ENCODE measurements at places on chromosomes 5 and 9.
A peak's percentile ranks its signal among the peaks of the same experiment; 100 is the strongest.

GRCh38 chr5:171342362-171343111, 33.5 kb downstream of the TLX3 start:
- DNase-seq = peak; percentile 21

DNA sequence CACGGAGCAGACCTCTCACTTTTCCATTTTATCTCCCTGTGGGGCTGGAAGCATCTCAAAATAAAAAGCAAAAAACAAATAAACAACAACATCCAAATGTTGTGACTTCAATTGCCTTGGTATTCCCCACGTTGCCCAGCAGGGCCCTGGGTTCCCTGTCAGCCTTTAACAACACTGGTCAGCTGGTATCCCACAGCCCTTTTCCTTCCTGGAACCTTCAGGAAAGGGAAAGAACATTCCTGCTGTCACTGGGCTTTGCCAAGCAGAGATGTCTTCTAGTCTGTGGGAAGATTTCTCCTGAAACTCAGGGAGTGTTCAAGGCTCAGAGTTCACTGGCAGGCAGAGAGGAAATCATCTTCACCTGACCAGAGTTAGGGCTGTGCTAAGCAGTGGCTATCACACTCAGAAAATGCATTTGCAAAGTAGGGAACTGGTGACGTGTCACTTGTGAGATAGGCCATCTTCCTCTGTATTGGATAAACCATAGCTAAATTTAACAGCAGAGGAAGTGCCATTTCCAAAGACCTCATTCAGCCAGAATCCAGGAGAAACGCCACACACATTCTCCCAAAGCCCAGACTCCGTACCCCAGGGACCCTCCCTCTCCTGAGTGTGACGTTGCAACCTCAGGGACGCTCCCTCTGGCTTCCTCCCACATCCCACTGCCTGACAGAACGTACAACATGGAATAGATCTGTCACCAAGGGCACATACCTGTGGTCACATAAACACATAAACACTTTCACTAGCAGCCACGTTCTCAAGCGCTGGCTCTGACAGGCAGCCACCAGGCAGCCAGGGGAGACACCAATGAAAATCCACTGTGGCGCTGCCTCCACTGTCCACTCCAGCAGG, 274.0 kb upstream of the DAPK1 start:
- DNase-seq = no peak

- no peak for DNase-seq
Measured at GRCh38 chr5:142316681-142317080, 8.1 kb downstream of the SPRY4 start.

GRCh38 chr5:112160652-112161391, 258.3 kb downstream of the EPB41L4A start:
- DNase-seq = peak; percentile 49

- DNase-seq = no peak
Measured at GRCh38 chr5:150035139-150035895, 34.8 kb downstream of the HMGXB3 start.

- DNase-seq = no peak
Measured at GRCh38 chr9:88418025-88418424, 29.8 kb downstream of the SPIN1 start.

GRCh38 chr5:162268694-162269481, 201.3 kb downstream of the GABRG2 start:
- no peak for DNase-seq

- DNase-seq = no peak
Measured at GRCh38 chr9:98781588-98782383, 14.6 kb downstream of the ANKS6 start.

- peak; percentile 55 for DNase-seq
Measured at GRCh38 chr9:105414947-105415661, 32.7 kb upstream of the FSD1L start.

DNA sequence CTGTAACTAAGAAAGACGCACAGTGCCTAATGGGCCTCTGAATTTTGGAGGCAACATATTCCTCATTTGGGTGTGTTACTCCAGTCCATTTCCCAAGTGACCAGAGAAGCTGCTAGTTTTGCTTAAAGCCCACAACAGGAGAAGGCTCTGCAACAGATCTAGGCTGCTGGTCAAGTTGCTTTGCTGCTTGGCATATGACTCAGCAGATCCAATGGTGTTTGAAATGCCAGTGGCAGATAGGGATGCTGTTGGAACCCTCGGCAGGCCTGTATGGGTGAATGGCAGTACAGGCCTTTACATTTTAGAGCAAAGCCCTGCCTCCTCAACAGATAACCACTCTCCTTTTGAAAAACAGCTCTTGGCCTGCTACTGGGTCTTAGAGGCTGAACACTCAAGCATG, 36.2 kb upstream of the ROR2 start:
- DNase-seq = no peak

GRCh38 chr5:138629392-138629791, 54.2 kb upstream of the HSPA9 start:
- DNase-seq = no peak

DNA sequence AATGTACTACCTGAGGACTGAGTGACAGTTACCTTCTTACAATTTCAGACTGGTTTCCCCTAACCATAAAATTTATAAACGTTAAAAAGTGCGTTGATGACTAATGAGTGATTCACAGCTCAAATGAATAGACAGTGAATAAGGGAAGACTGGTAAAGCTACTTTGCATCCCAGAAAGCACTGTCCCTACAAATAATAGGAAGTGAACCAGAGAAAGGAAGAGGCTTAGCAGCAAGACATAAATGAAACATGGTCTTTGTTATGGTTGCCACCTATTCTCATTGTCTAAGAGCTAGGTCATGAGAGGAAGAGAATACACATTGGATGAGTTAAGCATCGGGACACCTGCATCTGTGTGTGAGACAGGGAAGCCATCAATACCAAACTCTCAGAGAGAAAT, 849.2 kb downstream of the TAF11L14 start:
- no peak for DNase-seq

GRCh38 chr5:116898917-116899316, 324.3 kb upstream of the SEMA6A start:
- no peak for DNase-seq

DNA sequence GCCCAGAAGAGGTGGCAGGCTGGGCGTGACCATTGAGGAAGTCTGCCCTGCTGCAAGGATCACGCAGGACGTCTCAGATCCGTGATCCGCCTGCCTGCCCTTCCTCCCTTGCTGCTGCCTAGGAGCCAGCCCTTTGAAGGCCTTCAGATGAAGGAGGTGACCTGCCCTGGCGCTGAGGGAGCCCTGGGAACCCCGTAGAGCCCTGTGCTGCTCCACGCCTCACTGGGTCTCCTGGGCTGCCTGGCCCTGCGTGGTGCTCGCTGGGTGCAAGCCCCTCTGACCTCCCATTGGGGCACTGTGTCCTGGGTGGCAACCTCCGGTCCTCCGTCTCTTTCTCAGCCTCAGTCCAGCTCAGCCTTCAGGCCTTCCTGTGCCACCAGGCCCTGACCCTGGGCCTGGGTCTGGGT, 295.3 kb upstream of the IRX4 start:
- DNase-seq = no peak

DNA sequence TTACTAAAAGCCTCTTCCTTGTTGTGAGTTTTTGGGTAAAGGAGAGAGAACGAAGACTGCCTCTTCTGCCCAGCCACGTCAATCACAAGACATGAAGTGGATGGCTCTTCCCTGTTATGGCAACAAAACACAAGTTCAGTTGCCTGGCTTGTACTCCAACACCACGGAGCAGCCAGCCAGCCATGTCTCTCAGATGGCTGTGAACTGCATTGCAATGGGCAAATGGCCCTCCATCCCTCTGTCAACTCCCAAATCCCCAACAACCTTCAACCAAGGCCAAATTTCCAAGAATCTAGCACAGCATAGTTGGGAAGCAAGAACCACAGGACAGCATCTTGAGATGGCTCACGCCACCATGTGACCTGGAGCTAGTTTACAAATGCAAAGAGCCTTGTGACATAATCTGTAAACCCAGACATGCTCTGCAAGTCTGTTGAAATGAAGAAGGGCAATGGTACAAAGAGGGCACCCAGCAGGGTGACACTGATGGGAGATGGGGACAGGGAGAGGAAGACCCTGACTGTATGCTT, 53.9 kb downstream of the ZNF366 start:
- DNase-seq = no peak

DNA sequence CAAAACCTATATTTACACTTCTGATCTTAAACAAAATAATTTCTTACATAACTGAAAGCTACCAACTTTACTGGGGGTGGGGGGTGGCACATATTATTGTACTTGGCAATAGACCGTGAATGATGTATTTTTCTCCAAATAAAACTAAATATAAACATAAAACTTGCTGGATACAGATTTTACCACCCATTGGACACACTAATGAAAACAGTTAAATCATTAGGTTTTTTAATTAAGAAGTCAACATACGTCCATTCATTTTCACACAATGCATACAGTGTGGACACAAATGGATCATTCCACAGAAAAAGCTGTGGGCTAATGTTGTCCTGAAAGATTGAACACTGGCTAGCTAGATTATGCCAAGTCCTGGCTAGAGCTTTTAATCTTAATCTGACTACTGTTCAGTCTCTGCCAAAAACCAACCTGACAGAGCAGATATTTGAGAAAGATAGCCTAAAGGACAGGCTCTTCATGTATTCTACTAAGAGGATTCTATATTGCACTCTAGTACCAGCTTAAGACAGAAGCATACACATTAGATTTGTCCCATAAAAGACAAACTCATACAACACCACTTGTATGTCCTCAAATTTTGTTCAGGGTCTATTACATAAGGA, 118.1 kb downstream of the SIL1 start:
- DNase-seq = no peak

GRCh38 chr9:79489261-79490000, 82.3 kb upstream of the TLE4 start:
- no peak for DNase-seq

DNA sequence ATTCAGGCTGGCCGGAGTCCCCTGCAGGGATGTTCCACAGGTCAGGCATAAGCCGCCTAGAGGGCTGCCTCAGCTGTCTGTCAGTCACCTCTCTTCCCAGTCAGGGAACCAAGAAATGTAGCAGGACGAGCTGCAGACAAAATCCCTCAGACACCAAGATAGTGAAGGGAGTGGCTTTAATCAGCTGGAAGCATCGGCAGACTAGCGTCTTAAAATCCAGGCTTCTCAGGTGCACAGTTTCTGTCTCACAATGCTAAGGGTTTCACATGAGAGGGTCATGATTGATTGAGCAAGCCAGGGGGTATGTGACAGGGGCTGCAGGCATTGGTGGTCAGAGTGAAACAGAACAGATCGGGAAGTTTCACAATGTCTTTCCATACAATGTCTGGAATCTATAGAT, 247.2 kb downstream of the CDH10 start:
- no peak for DNase-seq

DNA sequence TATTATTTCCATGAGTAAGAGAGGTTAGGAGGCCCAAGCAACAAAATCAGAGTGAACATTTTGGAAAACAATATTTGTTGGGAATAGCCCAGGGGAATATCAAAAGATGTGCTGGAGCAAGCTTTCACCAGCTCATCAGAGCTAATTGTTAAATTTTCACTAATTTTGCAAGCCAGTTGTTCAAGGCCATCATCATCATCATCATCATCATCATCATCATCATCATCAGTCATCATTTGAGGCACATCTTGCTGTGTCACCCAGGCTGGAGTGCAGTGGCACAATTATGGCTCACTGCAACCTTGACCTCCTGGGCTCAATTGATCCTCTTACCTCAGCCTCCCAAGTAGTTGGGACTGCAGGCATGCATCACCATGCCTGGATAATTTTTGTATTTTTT, 350.5 kb upstream of the MEF2C start:
- no peak for DNase-seq

DNA sequence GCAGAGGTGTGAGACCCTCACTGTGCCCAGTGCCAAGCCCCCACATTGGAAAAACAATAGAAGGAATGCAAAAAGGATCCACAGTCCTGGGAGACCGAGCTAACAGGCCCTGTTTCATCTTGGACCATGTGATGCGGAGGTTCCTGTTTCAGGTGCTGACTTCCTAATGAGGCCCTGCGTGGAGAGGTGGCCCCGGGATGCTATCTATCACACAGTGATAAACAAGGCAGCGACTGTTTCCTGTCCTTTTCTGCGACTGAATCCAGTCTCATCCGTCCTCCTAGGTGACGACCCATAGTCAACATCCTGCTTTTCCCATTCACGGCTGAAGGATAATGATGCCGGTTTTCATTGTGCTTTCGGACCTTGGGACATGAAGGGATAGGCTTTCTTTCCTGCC, 56.4 kb upstream of the BOD1 start:
- DNase-seq = no peak

- DNase-seq = no peak
Measured at GRCh38 chr9:5622016-5622415, 6.9 kb upstream of the RIC1 start.

- DNase-seq = no peak
Measured at GRCh38 chr9:88308831-88309560, 79.2 kb upstream of the SPIN1 start.

- DNase-seq = no peak
Measured at GRCh38 chr5:80097451-80097850, 62.3 kb downstream of the THBS4 start.
